ENCODE measurements at places on chromosomes 1 and 21. TPM values are rescaled to one million over a fixed set of nuclear protein-coding genes. Genes with fewer than 3 reads are reported as not detected.

DNA sequence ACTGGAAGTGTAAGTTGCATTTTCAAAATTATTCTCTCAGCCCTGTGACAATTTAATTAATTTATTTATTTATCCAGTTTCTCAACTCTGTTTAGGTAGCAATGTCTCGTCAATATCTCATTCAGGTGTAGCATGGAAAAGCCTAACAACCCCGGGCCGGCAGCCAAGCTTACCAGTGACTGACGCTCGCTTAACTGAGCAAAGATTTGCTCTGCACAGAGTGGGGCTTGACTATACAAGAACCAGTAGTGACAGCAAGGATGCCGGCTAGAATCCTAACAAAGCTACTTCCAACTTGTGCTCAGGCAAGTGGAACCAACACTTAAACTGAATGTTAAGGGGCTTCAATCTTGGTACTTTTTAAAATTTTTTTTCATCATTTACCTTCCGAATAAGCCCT lies 80.9 kb upstream of the ESRRG start:
- H3K27ac ChIP-seq: no peak overlapping the region
- H3K36me3 ChIP-seq: no peaks in the 10 kb centered on the region
- no peaks in the 10 kb centered on the region for H3K27me3 ChIP-seq
- no peak overlapping the region for H3K4me3 ChIP-seq
- H3K4me1 ChIP-seq: no peaks in the 10 kb centered on the region
- DNase-seq: no peak

GRCh38 chr1:154192476-154192875 lies 576 bp upstream of the TPM3 start:
- H3K27ac ChIP-seq: no peak overlapping the region
- H3K4me3 ChIP-seq: no peak overlapping the region
- no peak for DNase-seq
- no peaks in the 10 kb centered on the region for H3K36me3 ChIP-seq

DNA sequence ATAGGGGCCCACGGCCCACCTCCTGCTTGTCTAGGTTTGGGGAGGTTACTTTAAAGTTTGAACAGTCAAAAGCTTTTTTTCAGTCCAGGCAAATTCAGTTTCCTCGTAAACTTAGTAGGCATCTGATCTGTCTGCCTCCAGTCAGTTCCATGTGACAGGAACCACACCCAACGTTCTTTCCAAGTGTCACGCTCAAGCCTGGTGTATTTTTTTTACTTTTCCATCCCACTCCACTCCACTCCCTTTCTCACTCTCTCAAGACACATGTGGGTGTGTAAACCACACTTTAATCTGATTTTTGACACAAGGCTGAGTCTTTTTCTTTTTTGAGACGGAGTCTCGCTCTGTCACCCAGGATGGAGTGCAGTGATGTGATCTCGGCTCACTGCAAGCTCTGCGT lies 60.3 kb upstream of the GPR153 start:
- no peaks in the 10 kb centered on the region for H3K4me1 ChIP-seq
- DNase-seq: no peak
- H3K27me3 ChIP-seq: no peaks in the 10 kb centered on the region
- peaks cover 13% of the 10 kb centered on the region for H3K36me3 ChIP-seq

DNA sequence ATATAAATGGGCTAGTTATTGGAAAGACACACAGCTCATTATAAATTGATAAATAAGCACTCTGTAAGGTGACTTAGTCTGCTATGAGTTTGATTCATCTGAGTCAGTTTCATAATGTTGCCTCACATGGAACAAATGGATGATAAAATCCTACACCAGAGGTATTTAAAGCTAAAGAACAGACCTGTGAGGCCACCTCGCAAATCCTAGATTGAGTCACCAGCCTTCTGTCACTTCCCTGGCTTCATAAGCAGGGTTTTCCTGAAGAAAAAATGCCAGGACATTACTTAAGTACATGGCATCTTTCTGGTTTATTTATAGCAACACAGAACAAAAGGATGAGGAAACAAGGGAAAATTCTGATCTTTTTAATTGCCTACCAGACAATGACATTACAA lies 18.4 kb downstream of the CD2 start:
- peaks cover 7% of the 10 kb centered on the region for H3K4me1 ChIP-seq
- no peaks in the 10 kb centered on the region for H3K27me3 ChIP-seq
- no peak for DNase-seq
- H3K4me3 ChIP-seq: no peak overlapping the region

GRCh38 chr1:153364766-153365666 lies 7.4 kb downstream of the S100A9 start:
- H3K27me3 ChIP-seq: peaks cover 5% of the 10 kb centered on the region
- no peaks in the 10 kb centered on the region for H3K36me3 ChIP-seq
- H3K4me1 ChIP-seq: no peaks in the 10 kb centered on the region

DNA sequence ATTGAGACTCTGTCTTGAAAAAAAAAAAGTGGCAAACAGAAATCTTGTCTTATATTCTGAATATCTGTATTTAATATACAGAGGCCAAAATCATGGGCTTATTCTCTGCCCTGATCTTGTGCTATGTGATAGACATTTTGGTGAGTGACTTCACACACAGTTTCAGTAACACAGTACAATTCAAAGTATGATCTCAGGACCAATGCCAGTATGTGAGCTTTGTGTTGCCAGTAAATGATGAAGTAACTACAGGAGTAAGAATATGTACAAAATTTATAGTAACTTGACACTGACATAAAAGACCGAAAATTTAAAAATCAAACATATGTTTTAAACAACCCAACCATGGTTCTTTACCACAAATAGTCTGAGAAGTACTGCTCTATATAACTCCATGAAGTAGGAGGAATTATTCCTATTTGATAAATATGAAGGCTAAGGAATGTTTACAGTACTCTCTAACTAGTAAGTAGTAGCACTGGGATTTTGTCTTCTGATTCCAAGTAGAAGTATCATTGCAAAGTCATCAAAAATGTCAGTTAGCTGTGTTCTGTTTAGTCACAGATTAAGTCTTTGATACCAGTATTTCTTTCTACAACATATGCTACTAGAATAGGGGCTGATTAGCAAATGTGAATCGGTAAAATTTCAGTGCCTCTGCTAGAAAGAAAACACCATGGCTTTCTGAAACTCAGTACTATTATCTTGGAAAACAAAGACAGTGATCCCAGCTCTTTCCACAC lies 25.3 kb downstream of the DPH5 start:
- DNase-seq: no peak
- peaks cover 34% of the 10 kb centered on the region for H3K4me1 ChIP-seq
- no peak overlapping the region for H3K4me3 ChIP-seq
- no peaks in the 10 kb centered on the region for H3K36me3 ChIP-seq
- no peak overlapping the region for H3K27ac ChIP-seq
- H3K27me3 ChIP-seq: no peaks in the 10 kb centered on the region

Gene PAPPA2
- total RNA-seq: not detected

Gene KRTAP7-1
- not detected for total RNA-seq

Gene KRTAP10-11
- total RNA-seq: not detected

- no peaks in the 10 kb centered on the region for H3K27me3 ChIP-seq
- no peaks in the 10 kb centered on the region for H3K36me3 ChIP-seq
- H3K4me3 ChIP-seq: no peak overlapping the region
- H3K4me1 ChIP-seq: peaks cover 41% of the 10 kb centered on the region
Observed at GRCh38 chr1:203287898-203288297, 17.4 kb upstream of the BTG2 start.

GRCh38 chr21:33514229-33514628 lies 22.7 kb upstream of the DNAJC28 start:
- no peak overlapping the region for H3K4me3 ChIP-seq
- DNase-seq: no peak
- peaks cover 70% of the 10 kb centered on the region for H3K36me3 ChIP-seq
- no peak overlapping the region for H3K27ac ChIP-seq
- no peaks in the 10 kb centered on the region for H3K27me3 ChIP-seq
- no peaks in the 10 kb centered on the region for H3K4me1 ChIP-seq

GRCh38 chr21:35005560-35006224 lies 43.4 kb downstream of the RUNX1 start:
- H3K4me1 ChIP-seq: no peaks in the 10 kb centered on the region
- no peak overlapping the region for H3K4me3 ChIP-seq
- H3K36me3 ChIP-seq: no peaks in the 10 kb centered on the region
- H3K27ac ChIP-seq: no peak overlapping the region
- DNase-seq: no peak

DNA sequence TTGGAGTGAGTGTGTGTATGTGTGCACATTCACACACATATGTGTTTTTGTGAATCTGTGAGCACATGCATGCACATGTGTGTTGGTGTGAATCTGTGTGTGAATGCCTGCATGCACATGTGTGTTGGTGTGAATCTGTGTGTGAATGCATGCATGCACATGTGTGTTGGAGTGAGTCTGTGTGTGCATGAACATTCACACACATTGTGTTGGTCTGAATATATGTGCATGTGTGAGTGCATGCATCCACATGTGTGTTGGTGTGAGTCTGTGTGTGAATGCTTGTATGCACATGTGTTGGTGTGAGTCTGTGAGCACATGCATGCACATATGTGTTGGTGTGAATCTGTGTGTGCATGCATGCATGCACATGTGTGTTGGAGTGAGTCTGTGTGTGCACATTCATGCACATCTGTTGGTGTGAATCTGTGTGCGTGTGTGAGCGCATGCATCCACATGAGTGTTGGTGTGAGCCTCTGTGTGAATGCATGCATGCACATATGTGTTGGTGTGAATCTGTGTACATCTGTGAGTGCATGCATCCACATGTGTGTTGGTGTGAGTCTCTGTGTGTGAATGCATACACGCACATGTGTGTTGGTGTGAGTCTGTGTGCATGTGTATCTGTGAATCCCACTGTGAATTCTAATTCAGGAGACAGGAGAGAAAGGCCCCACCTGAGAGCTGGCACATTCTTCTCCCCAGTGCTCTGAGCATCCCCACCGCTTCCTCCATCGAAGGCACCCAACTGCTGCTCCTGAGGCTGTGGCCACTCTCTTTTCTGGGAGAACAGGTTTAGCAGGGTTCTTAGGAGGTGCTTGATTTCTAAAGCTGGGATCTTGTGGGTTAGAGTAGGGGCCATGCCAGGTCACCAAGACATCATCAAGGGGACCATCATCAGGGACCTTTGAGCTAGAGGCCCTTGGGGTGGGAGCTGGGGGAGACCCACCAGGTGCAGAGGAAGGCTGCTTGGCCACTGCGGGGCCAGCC lies 117.5 kb upstream of the ARHGEF16 start:
- 0 out of 2 replicates have a peak overlapping the region, but pooled peaks have one; percentile 54 for H3K4me3 ChIP-seq
- peaks cover 100% of the 10 kb centered on the region for H3K4me1 ChIP-seq
- no peaks in the 10 kb centered on the region for H3K36me3 ChIP-seq

- peaks cover 2% of the 10 kb centered on the region for H3K36me3 ChIP-seq
- peak; percentile 88 for DNase-seq
- no peak overlapping the region for H3K4me3 ChIP-seq
- peak overlapping the region; percentile 44 for H3K27ac ChIP-seq
- H3K27me3 ChIP-seq: no peaks in the 10 kb centered on the region
Observed at GRCh38 chr1:88985032-88985431, 7.4 kb downstream of the KYAT3 start.

- H3K4me1 ChIP-seq: peaks cover 70% of the 10 kb centered on the region
- peak overlapping the region; percentile 10 for H3K4me3 ChIP-seq
- no peak for DNase-seq
- peaks cover 14% of the 10 kb centered on the region for H3K36me3 ChIP-seq
Observed at GRCh38 chr1:39413902-39414528, 77.4 kb upstream of the BMP8A start.

- no peaks in the 10 kb centered on the region for H3K27me3 ChIP-seq
- peak within 1 kb of the TSS; percentile 98 for H3K4me3 ChIP-seq
- no peaks in the 10 kb centered on the region for H3K36me3 ChIP-seq
- H3K27ac ChIP-seq: peak within 1 kb of the TSS; percentile 100
- DNase-seq: peak; percentile 88
Observed at GRCh38 chr1:244835276-244836134, at the start of gene COX20. TSS of gene COX20 (plus strand) at chr1:244835658. CDS start at chr1:244835715, 57 bp downstream.

Gene ACBD6
- total RNA-seq: 40.3 TPM

- H3K4me1 ChIP-seq: no peaks in the 10 kb centered on the region
- no peaks in the 10 kb centered on the region for H3K27me3 ChIP-seq
- no peak overlapping the region for H3K4me3 ChIP-seq
Observed at GRCh38 chr1:224592636-224593582, 23.2 kb upstream of the CNIH3 start.

GRCh38 chr1:67058761-67059160 lies 4.8 kb upstream of the SLC35D1 start:
- H3K4me3 ChIP-seq: no peak overlapping the region
- H3K27me3 ChIP-seq: no peaks in the 10 kb centered on the region
- H3K36me3 ChIP-seq: no peaks in the 10 kb centered on the region
- no peak for DNase-seq
- H3K27ac ChIP-seq: no peak overlapping the region

GRCh38 chr1:78560811-78561210 lies 59.4 kb upstream of the IFI44L start:
- H3K4me1 ChIP-seq: no peaks in the 10 kb centered on the region
- H3K27ac ChIP-seq: no peak overlapping the region
- no peak overlapping the region for H3K4me3 ChIP-seq
- DNase-seq: no peak
- H3K27me3 ChIP-seq: no peaks in the 10 kb centered on the region
- H3K36me3 ChIP-seq: no peaks in the 10 kb centered on the region

GRCh38 chr1:211036381-211037060 lies 97.4 kb downstream of the KCNH1 start:
- H3K36me3 ChIP-seq: no peaks in the 10 kb centered on the region
- H3K27ac ChIP-seq: no peak overlapping the region
- no peaks in the 10 kb centered on the region for H3K27me3 ChIP-seq
- no peak overlapping the region for H3K4me3 ChIP-seq

DNA sequence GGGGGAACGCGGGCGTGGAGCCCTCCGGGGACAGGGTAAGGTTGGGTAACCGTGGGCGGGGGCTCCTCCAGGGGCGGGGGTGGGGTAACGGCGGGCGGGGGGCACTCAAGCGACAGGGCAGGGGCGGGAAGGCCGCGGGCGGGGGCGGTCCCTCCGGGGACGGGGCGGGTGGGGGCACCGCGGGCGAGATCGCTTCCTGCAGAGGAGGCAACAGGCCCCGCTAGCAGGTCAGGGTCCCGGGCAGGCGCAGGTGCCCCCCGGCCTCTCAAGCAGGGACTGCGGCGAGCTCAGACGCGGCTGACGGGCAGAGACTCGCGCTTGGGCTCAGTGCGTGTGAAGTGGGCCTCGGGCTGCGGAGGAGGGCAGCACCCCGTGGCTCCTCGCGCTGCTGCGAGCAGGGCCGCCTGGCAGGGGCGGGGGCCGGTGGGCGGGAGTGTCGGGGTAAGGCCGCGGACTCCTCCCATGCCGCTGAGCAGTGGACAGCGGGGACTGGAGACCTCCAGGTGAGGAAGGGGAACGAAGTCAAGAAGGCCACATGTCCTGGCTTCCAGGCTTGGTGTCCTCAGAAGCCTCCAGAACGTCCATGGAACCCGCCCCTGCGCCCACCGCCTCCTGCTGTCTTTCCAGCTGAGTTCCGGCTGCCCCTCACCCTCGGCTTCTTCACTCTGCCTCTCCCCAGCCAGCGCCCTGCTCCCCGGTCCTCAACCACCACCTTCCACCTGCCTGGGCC lies 627 bp upstream of the GNB1 start:
- peak overlapping the region; percentile 90 for H3K4me3 ChIP-seq
- no peaks in the 10 kb centered on the region for H3K36me3 ChIP-seq
- H3K4me1 ChIP-seq: peaks cover 76% of the 10 kb centered on the region
- no peaks in the 10 kb centered on the region for H3K27me3 ChIP-seq

- DNase-seq: no peak
- H3K27ac ChIP-seq: no peak overlapping the region
- H3K4me1 ChIP-seq: no peaks in the 10 kb centered on the region
- H3K4me3 ChIP-seq: no peak overlapping the region
- H3K27me3 ChIP-seq: no peaks in the 10 kb centered on the region
Observed at GRCh38 chr21:42688841-42689371, 35.5 kb downstream of the PDE9A start.

GRCh38 chr1:175388285-175388684 lies 195.7 kb upstream of the KIAA0040 start:
- no peaks in the 10 kb centered on the region for H3K36me3 ChIP-seq
- no peak for DNase-seq
- H3K4me3 ChIP-seq: no peak overlapping the region
- no peaks in the 10 kb centered on the region for H3K27me3 ChIP-seq
- H3K4me1 ChIP-seq: no peaks in the 10 kb centered on the region
